ENCODE measurements at places on chromosomes 5 and 9.

DNA sequence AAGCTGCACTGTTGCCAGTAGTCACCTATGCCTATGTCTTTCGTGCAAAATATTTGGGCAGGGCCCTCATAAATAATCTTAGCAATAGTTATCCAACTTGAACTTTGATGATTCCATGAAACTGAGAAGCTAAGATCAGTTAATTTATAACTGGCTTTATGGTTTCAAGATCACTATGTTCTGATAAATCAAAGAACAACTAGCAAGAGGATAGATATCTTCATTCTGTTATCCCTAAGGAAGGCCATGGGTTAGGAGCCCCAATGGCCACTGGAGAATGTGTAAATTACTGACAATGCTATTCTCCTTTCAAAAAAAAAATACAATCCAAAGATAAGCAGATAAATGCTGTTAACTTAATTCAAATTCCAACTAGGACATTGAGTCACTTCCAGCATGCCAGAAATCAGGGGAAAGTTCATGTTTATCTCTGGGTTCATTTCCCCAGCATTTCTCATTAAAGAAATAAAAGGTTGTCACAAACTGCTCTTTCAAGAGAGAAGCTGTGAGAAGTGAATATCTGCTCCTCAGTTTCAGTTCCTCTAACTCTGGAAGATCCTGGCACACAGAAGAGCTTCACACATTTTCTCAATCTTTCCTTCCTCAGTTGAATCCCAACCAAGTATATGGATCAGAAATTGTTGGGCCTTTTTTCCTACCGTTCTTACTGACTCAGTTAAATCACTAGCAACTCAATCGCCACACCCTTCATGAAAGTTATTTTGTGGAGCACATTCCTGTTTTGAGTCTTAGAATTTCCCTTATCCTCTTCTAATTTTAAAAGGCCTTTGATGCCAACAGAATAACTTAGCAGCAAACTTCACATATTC lies 59.6 kb upstream of the SLC1A1 start:
- DNase-seq: no peak

GRCh38 chr5:119420169-119420568 lies 32.1 kb upstream of the HSD17B4 start:
- no peak for DNase-seq

DNA sequence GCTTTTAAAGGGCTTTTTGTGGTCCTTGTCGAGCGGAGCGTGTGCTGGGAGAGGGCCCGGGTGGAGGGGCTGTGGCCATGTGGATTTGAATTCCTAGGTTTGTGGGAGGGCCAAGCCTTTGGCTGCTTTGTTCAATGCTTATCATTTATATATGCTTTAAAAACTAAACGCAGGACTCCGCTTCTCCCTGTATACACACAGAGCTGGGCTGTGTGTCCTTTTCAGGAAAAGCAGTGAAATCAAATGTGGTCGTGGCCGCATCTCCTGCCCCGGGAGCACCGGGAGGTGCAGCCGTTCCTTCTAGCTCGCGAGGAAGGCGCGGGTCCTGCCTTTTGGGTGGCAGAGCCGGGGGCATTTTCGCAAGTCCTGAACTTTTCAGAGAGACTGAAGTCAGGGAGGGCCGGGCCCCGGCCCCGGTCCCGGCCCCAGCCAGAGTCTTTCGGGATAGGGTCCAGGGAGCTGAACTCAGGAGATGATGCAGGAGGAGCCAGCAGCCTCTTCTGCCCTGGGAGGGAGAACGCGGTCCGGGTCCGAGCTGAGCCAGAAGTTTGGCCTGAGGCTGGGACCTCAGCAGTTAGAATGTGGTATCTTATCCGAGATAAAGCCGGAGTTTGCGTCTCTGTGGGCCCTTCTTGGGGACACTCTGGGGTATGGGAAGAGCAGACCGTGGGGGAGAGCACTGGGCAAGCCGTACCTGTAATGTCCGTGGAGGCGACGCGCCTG lies 158.8 kb downstream of the C9orf152 start:
- no peak for DNase-seq

GRCh38 chr9:15346837-15347236 lies 39.8 kb upstream of the TTC39B start:
- DNase-seq: no peak

DNA sequence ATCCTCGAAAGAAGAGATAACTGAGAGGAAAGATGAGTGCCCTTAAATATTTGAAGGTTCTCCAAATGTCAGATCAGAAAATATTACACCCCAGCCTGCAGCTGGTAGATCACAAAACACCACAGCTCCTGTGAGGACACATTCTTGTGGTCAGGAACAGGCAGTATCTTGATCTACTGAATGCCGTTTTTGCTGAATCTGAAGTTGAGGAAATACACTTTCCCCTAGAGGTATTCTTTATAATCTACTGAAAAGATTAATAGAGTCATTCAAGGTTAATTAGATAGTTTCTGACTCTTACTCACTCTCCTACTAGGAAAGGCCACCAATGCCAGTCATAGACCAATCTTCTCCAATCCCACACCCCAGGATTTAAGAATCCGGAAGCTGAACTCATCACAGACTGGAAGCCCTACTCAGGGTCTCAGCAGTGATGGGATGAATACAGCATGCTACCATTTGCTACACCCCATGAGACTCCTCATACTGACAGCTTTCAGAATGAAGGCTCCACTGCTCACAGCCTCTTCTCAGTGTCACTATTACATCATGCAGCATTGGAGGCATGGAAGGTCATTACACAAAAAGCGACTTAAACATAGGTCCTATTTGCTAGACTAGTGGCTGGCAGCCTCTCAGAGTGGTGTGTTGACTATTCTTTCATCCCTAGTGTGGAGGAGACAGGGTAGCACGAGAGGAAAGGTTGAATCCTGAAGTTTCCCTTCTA lies 143.9 kb upstream of the SLC1A3 start:
- no peak for DNase-seq

- no peak for DNase-seq
These were observed 677.5 kb upstream of the ST8SIA4 start for GRCh38 chr5:101580591-101580990.

- no peak for DNase-seq
These were observed 183.4 kb downstream of the FBXL7 start for GRCh38 chr5:15683332-15683731.
